ENCODE measurements at places on chromosomes 3 and 15. TPM values are rescaled to one million over a fixed set of nuclear protein-coding genes. Genes with fewer than 3 reads are reported as not detected.

GRCh38 chr3:159616234-159616825, 372.3 kb upstream of the IL12A start:
- no peak for DNase-seq

GRCh38 chr3:107904536-107905066, 186.2 kb downstream of the CD47 start:
- no peak for DNase-seq

DNA sequence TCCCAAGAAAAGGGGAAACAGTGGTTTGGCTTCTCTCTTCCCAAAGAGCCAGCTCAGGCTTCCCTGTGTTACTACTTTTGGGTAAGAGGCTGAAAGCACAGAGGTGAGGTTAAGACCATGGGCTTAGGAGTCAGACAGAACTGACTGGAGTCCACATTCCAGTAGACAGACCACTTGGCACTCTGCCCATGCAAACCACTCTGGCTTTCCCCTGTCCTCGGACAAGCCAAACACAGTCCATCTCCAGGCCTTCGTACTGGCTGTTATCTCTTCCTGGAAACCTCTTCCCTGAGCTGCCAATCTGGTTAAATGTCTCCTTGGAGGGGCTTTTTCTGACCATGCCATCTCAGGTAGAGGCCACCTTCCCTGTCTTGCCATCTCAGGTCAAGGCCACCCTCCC, 53.1 kb upstream of the FAM3D start:
- DNase-seq = no peak

DNA sequence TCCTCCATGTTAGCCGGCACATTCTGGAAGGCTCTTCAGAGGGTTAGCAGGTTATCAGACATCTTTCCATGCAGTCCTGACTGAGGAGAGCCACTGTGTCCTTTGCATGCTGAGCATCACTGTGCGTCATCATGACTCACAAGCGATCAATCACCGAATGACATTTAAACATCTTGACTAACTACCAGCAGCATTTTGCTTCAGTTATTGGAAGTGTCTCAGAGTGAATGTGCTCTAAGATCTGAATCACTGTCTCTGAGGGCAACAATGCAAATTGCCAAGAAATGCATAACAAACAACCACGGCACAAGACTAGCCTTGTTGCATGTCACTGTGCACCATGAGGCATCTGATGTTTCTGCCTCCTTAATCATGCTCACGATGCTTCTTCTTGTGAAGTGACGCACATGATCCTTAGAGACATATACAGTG, 18.3 kb upstream of the ATP8B4 start:
- DNase-seq = no peak

GRCh38 chr3:139482206-139482605, 5.9 kb upstream of the RBP2 start:
- no peak for DNase-seq

- DNase-seq = no peak
Observed at GRCh38 chr3:5929027-5929426, 741.5 kb downstream of the EDEM1 start.

DNA sequence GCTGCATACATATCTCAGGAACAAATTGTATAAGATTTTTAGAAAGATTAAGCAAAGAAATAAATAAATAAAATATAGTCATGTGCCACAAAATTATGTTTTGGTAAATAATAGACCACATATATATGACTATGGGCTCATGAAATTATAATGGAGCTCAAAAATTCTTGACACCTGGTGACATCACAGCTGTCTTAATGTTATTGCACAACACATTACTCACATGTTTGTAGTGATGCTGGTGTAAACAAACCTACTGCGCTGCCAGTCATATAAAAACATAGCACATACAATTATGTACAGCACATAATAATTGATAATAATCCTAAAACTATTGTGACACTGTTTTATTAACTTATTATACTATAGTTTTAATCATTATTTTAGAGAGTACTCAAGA, 1159.1 kb downstream of the SI start:
- no peak for DNase-seq

GRCh38 chr3:116233711-116234357, 211.5 kb downstream of the LSAMP start:
- no peak for DNase-seq

GRCh38 chr15:28228096-28228495, 93.9 kb downstream of the HERC2 start:
- DNase-seq = no peak

GRCh38 chr3:152399374-152399773, 130.6 kb downstream of the MBNL1 start:
- DNase-seq = no peak

DNA sequence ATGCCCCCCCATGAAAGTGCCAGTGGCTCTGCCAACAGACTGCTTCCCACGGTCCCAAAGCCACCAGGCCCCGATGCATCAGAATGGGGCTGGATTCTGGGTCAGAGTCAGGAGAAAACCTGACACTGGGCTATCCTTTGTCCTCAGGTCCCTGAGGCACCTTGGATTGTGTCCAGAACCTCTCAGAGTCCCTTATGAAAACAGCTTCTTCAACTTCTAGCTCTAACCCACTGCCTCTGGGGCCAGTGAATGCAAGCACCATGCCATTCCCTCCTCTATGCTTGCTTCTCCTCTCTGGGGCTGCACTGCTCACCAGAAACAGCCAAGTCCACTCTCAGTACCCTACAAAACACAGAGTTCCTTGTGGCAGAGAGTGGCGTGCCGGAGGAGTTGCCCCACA, 9.9 kb downstream of the CRABP1 start:
- DNase-seq = no peak

- no peak for DNase-seq
Observed at GRCh38 chr15:50390554-50391264, 33.5 kb upstream of the USP8 start.

GRCh38 chr15:26866298-26867199, at the start of gene GABRA5:
TSS of gene GABRA5 (plus strand) at chr15:26867062. CDS start at chr15:26869249, 2,187 bp downstream.
- no peak for DNase-seq

DNA sequence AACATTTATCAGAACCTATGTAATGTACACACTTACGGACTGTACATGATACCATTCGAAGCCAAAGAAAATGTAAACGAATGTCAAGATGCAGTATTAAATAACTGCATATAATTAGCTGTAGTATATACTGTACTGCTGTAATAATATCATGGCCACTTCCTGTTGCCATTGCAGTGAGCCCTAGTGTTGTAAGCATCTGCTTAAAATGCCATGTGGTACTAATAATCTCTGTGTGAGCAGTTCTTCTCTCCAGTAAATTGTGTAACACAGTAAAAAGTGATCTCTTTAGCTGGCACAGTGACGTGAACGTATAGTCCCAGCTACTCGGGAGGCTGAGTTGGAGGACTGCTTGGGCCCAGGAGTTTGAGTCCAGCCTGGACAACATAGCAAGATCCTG, 8.6 kb downstream of the SPG11 start:
- no peak for DNase-seq

Gene HGD
- total RNA-seq = not detected

Gene RTP3
- not detected for total RNA-seq

Gene TRH
- total RNA-seq = not detected

Gene ARHGAP31
- 18.0 TPM for total RNA-seq

Gene SLC22A13
- total RNA-seq = not detected

Gene TIMP4
- 10.2 TPM for total RNA-seq

Data from sigmoid colon (tissue), 7 donors.